Fibroblast of the aortic adventitia (primary cell): ENCODE measurements at places on chromosomes 2 and 18.
A peak's percentile ranks its signal among the peaks of the same experiment; 100 is the strongest.

DNA sequence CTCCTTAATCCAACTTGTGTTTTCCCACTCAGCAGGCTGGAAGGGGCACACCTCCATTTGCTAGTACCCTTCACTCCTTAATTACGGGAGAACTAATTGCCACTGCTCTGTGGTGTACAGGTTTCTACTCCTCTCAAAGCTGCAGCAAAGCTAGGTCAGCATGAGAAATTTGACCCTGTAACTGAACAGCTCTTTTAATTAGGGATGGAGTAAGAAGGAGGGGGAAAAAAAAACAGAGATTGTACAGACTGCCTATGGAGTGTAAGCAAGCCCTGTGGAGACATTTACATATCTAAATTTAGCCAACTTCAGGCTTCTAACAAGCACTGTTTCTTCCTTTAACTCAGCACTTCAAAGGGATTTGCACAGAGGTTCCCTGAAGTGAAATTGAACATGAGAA, 629.7 kb upstream of the SETBP1 start:
- DNase-seq: no peak

- no peak for DNase-seq
These were observed 107.9 kb upstream of the PARD3B start for GRCh38 chr2:204437408-204437807.

DNA sequence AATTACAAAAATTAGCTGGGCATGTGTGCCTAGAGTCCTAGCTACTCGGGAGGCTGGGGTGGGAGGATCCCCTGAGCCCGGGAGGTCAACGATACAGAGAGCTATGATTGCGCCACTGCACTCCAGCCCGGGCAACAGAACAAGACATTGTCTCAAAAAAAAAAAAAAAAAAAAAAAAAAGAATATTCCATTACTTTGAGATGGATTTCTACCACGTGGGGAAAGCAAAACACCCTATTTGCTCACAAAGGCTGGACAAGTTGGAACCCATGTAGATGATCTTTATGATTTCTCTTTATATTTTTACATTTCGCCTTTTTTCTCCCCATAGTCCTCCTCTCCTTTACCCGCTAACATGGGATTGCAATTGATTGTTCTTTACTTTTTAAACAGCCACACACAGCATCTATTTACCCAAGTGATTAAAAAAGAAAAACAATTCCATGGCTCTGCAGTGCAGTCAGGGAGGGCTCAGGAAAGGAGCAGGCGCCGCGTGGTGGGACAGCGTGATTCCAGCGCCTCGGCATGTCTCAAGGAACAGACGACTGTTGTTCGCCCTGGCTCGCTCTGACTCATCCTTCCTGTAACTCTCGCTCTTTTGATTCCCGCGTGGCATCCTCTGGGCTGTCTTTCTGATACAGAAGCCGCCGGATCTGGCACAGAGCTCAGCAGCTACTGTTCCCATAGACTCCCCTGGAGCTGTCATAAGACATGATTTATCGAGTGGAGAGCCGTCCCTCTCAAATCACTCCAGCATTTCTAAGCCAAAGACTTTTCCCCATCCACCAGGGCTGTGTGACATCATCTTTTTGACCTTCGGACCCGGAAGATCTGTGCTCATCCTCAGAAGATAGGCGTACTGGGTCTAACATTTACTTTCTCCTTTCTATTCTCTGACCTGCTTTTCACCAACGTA, 230.4 kb upstream of the AGAP1 start:
- peak; percentile 63 for DNase-seq

DNA sequence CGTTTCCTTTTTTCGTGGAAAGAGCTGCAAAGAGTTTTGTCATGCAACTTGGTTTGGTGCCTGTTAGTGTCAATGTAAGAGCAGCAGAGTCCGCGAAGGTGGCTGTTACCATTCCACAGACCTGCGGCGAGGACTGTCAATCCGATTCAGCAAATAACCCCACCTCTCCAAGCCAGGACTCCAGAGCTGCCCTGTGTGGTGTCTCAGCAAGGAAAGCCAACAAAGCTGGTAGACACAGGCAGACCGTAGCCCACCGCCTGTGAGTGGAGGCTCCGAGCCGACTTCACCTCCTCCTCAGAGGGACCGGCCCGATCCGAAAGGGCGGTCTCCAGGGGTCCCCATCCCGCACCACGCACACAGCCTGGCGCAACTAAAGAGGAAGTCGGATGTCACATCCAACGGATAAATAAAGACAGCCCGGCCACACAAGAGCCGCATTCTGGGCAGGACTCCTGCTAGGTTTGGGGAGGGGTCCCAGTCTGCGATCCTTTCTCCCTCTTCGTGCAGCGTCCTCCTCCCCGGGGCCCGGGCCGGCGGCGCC, 819 bp downstream of the ANKRD44 start:
- DNase-seq: no peak

GRCh38 chr2:241703032-241703604, 1.3 kb downstream of the ING5 start:
- peak; percentile 27 for DNase-seq

DNA sequence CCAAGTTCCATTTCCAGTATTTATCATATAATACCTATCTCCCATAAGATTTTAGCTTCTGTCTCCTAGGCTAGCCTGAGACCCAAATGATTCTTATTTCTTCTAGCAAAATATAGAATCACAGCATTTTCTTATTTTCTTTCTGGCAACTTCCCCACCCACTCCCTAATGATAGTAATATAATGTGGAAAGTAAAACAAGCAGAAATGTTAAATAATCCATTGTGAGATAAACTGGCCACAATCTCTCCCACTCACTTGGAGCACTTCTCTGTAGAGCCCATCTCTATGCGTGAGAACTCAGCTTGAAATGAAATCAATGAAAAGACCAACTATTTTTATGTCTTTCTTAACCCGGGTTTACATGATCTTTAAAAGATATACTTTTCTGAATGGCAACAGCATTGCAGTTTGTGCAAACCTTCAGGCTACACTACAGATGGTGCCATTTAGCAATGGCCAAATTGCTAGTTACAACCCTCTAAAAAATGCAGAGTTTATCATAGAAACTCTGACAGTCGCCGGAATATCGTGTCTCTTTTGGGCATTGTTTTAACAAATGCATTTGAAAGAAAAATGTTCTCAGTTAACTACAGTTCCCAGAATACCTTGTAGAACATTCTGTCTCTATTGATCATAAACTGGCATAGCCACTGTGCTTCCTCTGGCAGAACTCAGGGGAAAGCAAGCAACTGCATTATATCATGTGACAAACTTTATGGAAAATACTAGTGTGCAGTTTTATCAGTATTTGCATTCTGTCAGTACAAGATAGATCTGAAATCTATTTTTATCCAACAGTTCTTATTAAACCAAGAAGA, 1407.4 kb upstream of the ZEB2 start:
- peak; percentile 28 for DNase-seq

- DNase-seq: peak; percentile 84
These were observed 8.6 kb upstream of the ARMC9 start for GRCh38 chr2:231189571-231190495.

- peak; percentile 57 for DNase-seq
These were observed 237.5 kb downstream of the PIK3C3 start for GRCh38 chr18:42192251-42193248.

DNA sequence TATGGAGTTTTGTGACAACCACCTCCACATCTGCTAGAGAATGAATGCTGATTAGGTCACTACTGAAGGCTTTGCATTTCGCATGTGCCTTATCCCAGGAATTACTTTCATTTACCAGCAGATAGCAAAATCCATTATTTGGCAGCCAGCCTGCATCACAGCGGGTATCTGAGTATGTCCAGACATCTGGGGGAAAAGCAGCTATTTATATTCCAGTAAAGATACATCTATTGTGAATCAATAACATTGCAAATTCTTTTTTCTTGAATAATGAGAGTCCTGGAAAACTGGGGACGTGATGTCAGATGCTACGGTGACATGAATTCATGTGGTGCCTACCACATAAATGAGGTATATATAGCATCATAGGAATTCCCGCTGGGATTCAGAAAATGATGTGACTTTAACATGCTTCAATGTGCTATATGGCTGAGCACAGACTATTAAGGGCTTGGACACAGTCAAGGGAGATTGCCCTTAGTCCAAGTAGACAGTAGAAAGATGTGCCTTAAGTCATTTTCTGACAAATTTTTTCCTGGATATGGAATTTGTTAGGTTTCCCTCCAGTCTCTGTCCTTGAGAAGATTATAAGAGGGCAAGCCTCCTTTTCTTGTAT, 84.2 kb upstream of the CD302 start:
- DNase-seq: peak; percentile 17

- no peak for DNase-seq
These were observed 160.8 kb downstream of the AGPS start for GRCh38 chr2:177553176-177553884.

DNA sequence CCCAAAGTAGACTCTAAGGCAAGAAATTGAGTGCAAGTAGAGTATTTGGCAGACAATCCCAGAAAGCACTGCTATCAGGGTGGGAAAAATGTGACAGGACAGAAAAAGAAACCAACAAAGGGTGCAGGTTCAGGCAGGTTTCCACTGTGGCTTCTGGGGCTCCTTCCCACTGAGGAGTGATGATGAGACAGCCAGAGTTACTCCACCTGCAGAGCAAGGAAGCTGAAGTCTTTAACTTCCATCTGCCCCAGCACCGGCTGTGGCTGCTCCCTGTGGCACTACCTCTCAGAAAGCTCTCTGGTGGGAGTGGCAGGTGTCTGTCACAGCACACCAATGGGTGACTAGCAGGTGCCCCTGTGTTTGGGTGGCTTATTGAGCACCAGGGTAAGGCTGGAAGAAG, 37.6 kb upstream of the ACKR3 start:
- no peak for DNase-seq

- no peak for DNase-seq
These were observed 797 bp downstream of the KLHL14 start for GRCh38 chr18:32771871-32772580.

GRCh38 chr18:12416098-12416729, 8.5 kb downstream of the PRELID3A start:
- no peak for DNase-seq

DNA sequence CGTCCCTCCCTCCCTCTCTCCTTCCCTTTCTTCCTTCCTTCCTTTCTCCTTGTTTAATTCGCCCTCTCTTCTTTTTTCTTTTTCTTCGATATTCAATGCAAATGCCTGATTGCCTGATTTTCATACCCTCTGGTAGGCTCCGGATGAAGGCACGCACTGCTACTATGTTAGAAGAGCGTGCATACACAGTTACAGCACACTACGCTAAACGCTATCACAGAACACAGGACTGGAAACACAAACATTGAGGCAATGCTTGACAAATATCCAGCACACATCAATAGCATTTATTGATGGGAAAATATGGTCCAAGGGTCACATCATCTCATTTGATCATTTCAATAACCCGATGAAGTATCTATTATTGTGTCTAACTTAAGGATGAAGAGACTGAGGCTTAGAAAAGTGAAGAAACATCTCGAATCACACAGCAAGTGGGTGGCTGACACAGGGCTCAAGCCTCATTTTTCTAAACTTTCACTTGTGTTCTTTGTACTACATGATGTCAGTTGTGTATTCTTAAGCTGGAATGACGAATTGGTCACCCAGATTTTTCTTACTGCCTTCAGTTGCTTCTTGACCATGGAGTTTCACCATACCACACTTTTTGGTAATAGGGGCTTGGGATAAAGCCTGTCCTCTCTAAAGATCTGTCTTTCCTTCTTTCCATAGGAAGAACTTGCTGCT, 101.8 kb downstream of the TRIB2 start:
- no peak for DNase-seq

GRCh38 chr2:111176388-111176787, 55.7 kb downstream of the BCL2L11 start:
- no peak for DNase-seq

DNA sequence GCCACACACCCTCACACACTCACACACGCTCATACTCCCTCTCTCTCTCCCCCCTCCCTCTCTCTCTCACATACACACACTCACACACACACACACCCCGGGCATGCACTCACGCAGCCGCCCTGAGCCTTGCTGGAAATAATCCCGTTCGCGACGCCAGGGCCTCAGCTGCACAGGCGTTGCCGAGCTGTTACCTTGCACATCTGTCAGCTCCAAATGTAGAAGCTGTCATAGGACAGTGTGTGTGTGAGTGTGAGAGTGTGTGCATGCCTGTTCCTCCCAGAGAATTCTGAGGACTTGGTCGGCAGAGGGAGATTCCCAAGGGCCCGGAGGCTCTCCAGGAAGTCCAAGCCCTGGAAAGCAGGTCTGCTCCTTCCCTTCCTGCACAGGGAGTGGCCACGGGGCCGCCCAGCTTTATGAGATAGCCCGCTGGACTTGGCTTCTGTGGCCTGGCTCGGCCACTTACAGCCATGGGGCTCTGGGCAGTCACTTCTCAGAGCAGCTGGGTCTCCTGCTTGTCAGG, 8.6 kb downstream of the SPR start:
- peak; percentile 78 for DNase-seq

DNA sequence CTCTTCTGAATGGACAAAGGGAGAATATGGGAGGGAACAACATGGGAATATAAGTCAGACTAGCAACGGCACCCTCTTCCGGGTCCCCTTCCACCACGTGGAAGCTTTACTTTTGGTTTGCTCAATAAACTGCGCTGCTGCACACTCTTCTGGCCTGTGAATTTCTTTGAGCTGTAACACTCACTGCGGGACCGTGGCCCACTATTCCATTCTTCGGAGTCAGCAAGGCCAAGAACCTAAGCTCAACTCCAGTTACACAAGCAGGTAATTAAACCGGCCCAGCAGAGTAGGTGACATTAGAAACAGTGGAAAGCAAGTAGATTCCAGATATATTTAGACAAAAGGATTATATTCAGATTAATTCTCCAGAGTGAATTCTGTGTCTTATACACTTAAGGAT, 697.4 kb upstream of the NXPH2 start:
- no peak for DNase-seq
